ENCODE measurements at places on chromosomes 1 and 21.

DNA sequence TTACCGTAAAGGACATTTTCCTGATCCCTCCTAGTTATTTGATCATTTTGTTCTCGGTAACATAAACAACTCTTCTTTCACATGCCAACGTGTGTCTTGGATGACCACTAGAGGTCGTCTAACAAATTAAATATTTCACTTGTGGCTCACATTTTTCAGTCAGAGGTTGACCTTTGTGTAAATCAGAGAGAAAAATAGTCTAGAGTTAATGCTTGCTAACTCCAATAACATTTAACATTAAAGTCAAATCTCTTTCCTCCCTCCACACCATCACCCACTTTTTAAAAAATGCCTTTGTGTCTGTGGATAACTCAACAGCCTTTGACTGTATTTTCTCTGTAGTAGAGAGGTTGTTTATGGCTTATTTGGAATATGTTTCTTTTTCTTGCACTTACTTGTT is 220.5 kb upstream of the B3GALT2 start:
- DNase-seq: no peak

- DNase-seq: no peak
These were observed 22.5 kb upstream of the PWP2 start for GRCh38 chr21:44084496-44085241.

DNA sequence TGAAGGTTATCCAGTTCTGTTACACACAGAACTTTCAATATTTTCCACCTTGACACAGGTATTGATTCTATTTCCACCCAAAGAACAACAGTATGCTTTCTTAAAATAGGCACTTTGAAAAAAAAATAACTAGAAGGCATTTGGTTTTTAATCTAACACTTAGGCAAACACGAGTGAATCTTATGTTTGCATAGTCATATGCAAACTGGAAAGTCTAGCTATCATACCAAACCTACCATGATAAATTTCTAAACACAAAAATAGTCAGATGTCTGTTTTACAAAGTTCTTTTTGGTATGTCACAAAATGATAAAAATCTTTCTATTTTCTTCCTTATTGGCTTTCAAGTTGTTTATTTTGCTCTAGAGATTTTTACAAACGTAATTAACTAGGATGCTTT is 11.6 kb downstream of the DNASE2B start:
- no peak for DNase-seq

DNA sequence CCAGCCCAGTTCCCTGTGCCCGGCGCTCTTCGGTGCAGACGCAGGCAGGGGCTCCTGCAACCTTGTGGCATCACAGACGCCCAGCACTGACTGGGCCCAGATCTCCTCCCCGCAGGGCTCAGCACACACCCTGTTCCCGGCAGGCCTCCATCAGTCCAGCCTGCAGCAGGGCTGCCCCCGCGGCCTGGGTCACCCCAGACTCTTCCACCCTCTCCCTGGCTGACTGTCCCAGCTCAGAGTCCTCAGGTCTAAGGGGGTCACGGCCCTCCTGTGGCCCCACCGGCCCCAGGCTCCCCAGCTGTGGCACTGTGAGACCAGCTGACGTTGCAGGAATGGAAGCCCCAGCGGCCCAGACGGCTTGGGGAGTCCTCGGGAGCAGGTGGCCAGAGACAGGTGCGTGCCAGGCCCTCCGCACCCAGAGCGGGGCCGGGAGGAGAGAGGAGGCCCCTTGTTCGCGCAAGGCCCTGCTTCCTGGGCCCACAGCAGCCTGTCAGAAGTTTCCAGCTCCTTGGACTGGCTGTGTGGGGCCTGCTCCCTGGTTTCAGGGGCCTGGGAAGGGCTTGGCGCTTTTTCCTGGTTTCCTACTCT is 4.2 kb downstream of the B3GALT6 start:
- DNase-seq: no peak

DNA sequence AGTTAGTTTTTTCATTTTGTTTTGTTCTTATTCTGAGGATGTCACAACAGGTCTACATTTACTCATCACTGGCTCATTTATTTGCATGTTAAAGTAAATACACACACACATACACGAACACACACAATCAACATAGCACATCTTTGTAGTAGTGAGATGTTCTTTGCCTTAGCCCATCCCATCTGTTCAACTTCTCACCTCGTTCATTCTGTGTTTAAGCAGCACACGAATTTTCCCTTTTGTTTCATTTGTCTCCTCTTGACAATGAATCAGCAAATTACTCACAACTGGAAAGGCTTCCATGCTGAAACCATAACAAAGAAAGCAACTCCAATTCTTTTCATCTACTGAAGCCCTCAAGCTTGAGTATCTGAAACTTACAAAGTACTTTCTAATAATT is 133.3 kb upstream of the CHRM3 start:
- no peak for DNase-seq

GRCh38 chr1:182641561-182641960 is 37.4 kb upstream of the RGS16 start:
- DNase-seq: no peak

DNA sequence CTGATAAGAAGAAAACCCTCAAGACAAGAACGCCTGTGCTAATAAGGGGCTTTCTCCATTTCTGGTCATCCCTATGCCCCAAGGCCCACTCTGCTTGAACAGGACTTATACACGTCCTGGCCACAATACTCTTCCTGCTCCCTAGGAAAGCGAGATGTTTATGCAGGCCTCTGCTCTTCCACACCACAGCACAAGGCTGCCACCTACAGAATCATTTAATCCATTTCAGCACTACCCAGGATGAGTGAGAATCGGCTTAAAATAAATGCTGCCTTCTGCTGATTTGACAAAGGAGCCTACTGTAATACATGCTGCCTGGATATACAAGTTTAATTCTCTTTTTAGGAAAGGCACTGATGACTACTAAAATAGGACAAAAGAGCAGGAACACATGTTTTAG is 29.4 kb downstream of the FRRS1 start:
- no peak for DNase-seq

GRCh38 chr1:244160455-244161235 is 109.6 kb downstream of the ZBTB18 start:
- no peak for DNase-seq

DNA sequence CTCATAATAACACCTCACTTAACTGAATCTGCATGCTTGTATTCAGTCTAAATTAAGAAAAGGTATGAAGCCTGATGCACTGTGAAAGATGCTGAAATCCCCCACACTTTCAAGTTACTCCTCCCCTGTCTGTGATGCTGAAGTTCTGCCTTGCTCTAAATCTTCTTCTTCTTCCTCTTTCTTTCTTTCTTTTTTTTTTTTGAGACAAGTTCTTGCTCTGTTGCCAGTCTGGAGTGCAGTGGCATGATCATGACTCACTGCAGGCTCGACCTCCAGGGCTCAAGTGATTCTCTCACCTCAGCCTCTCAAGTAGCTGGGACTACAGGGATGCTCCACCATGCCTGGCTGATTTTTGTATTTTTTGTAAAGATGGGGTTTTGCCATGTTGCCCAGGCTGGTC is 231.0 kb upstream of the B3GALT2 start:
- DNase-seq: no peak

- DNase-seq: no peak
These were observed 174.8 kb downstream of the ASTN1 start for GRCh38 chr1:176989754-176990153.

GRCh38 chr1:212309967-212310366 is 24.8 kb downstream of the PPP2R5A start:
- no peak for DNase-seq

DNA sequence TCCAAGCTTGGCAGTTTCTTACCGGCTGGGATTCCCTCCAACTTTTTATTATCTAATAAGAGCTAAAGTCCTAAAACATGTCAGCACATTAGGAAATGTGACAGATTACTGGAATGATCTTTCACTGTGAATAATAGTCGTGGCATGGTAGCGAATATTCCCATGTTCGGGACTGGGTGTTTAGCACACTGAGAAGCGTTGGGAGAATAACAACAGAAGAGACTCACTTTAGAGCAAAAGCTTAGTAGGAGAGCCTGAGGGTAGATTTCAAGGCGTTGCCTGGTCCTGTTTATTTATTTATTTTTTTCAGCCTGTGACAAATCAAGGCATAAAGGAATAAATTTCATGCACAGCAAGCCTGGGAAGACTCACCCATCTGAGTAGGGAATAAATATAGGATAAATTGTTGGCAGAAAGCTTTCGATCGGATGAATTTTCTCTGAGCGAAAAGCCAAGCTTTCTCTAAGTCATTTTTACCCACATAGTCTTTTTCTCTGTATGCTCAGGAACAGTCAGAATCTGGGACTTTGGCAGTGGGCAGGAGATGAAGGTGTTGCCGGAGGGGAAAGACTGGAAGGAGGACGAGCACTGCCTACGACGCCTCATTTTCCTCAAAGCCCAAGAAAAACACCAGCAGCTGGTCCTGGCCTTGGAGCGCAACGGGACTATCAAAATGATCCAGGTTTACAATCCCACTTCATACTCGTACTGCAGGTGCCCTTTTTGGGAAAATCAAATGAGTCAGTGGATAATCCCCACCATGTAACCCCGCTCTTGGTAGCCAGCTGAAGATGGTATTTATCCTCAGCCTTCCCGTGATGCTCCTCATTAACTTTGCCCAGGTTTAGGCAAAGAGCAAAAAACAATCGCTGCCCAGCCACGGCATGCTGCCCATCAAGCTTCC is 97.2 kb downstream of the WDR64 start:
- no peak for DNase-seq

DNA sequence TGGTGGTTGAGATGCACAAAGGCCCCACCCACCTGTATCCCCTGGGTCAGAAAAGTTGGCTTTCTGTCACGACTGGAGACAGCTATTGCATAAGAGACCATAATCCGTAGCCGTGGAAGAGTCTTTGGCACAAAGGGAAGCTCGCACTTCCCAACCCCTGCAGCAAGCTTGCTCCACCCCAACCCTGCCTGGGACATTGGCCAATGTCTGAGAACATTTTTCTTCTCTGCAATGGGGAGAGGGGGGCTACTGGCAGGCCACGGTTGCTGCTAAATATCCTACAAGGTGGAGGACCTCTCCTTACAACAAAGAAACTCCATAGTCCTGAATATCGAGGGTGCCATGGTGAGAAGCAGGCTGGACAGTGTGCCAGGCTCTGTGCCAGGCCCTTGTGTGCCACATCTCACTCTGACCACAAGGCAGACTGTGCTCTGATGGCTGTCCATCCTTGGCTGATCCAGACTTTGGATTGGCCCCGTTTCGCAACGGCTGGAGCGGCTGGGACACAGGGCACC is 104.1 kb downstream of the CSMD2 start:
- DNase-seq: no peak

DNA sequence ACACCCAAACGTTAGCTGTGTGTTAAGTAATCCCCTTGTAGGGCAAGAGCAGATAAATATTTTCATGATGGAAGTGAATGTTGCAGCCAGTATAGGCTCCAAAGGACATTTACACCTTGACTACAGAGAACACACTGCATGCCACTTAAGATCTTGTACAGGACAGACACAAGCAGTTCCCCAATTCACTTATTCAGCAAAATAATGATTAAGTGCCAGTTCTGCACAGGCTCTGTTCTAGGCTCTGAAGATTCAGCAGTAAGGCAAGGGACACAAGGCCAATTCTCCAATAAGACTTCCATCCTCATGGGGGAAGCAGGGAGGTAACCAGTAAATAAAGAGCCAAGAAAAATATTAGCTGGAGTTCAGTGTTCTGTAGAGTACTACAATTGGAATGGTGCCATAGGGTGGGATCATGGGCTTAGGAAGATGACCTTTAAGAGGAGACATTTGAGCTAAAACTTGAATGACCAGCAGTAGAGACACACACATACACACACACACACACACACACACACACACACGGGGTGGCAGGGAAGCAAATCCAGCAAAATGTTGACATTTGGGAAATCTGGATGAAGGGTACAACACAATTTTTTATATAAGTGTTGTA is 199.9 kb upstream of the JUN start:
- no peak for DNase-seq

DNA sequence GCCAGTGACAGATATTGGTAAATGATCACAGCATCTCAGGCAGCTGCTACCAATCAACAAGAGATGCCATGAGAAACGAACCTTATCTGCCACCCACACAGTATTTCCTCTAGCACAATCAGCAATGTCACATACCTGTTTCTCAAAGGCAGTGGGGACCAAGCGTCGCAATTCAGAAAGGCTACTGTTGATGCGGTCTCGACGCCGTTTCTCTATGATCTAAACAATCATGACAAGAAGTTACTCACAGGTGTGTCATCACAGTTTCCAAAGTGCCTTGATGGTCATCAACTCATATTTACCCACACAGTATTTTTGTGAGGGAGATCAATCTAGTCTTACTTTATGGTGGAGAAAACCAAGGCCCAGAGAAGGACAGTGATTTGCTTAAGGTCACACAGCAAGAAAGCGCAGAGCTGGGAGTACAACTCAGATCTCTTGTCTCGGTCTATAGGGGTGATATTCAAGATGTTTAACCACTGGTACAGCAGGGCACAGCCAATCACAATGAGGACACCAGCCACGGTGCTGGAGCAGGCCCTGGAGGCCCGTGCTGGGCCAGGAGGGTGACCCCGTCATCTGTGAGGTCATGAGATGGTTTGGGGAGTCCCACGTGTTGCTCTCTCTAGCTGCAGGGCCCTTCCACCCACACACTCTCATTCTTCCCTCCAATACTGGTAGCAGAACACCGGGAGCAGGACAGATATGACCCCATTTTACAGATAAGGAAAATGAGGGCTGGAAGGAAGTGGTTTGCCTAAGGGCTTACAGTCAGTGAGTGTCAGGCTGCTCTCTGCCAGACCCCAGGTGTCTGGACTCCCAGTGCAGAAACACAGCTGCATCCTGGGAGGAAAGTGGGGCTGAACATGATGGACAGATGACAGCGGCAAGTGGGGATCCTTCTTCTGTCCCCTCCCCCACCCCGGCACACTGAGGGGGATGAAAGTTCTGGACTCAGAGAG is 7.8 kb downstream of the HEYL start:
- DNase-seq: no peak

DNA sequence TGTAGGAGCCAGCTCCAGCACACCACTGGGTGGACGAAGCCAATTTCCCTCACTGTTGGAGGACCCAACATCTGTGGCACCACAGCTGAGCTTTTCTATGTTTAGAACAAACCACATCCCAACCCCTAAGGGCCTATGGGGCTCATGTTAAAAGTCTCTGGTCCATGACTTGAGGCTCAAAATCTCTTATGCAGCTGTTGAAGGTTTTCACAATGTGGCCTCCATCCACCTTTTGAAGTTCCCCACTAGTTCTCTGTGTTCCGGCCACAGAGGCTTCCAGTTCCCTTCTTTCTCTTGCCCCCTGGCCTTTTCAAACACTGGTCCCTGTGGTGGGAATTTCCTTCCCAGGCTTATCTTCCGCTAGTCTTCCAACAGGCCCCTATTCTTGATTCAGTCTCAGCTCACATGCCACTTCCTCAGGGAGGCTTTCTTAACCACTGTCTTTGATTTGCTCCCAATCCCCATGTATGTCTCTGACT is 3.9 kb upstream of the IFNLR1 start:
- DNase-seq: no peak

Measured in SW 1271 (cell line).